ENCODE measurements at places on chromosomes 11 and 22.

- no peak for DNase-seq
- peak overlapping the region; percentile 68 for H3K4me3 ChIP-seq
- H3K27me3 ChIP-seq, result no peaks in the 10 kb centered on the region
- peak overlapping the region; percentile 79 for H3K27ac ChIP-seq
These were observed 15.0 kb upstream of the SLC39A13 start for GRCh38 chr11:47393163-47394049.

DNA sequence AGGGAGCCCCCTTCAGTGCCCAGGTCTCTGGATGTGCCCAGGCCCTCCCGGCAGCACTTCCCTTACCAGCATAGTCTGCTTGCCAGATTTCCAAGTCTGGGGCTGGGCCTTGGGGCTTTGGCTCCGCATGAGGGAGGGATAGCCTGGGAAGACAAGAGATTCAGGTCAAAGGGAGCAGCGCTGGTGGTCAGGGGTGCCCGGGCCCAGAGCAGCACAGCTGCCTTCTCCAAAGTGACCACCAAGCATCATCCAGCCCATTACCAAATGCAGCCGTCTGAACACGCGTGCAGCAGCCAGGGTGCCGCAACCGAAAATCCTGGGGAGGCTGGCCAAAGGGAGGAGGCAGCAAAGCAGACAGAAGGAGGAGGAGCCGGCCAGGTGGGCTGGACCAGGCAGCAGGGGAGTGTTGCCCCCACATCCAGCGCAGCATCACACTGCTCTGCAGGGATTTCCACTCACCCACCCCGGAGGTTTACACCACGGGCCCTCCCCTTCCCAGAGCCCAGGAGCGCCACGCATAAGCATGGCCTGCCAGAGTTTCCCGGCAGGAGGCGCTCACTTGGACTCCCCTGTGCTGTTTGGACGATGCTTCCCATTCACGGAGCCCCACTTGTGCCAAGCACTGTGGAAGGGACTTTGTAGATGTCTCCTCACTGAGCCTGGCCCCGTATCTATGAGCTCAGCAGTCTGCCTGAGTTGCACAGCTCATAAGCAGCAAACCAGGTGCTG is 22.5 kb downstream of the TRIM29 start:
- H3K4me3 ChIP-seq, result no peak overlapping the region
- no peaks in the 10 kb centered on the region for H3K4me1 ChIP-seq

GRCh38 chr22:30008401-30008800 is 71.9 kb upstream of the HORMAD2 start:
- H3K4me1 ChIP-seq, result no peaks in the 10 kb centered on the region
- no peaks in the 10 kb centered on the region for H3K27me3 ChIP-seq
- no peak for DNase-seq
- H3K4me3 ChIP-seq, result no peak overlapping the region
- H3K36me3 ChIP-seq, result peaks cover 52% of the 10 kb centered on the region
- H3K27ac ChIP-seq, result no peak overlapping the region

GRCh38 chr11:86513746-86514373 is 139.2 kb downstream of the CCDC81 start:
- H3K4me1 ChIP-seq, result peaks cover 3% of the 10 kb centered on the region
- H3K36me3 ChIP-seq, result no peaks in the 10 kb centered on the region
- H3K27ac ChIP-seq, result no peak overlapping the region
- no peak overlapping the region for H3K4me3 ChIP-seq
- DNase-seq, result no peak

GRCh38 chr11:1760351-1761109 is 3.2 kb downstream of the CTSD start:
- H3K4me3 ChIP-seq, result no peak overlapping the region
- H3K27me3 ChIP-seq, result no peaks in the 10 kb centered on the region
- DNase-seq, result no peak
- H3K4me1 ChIP-seq, result peaks cover 84% of the 10 kb centered on the region

DNA sequence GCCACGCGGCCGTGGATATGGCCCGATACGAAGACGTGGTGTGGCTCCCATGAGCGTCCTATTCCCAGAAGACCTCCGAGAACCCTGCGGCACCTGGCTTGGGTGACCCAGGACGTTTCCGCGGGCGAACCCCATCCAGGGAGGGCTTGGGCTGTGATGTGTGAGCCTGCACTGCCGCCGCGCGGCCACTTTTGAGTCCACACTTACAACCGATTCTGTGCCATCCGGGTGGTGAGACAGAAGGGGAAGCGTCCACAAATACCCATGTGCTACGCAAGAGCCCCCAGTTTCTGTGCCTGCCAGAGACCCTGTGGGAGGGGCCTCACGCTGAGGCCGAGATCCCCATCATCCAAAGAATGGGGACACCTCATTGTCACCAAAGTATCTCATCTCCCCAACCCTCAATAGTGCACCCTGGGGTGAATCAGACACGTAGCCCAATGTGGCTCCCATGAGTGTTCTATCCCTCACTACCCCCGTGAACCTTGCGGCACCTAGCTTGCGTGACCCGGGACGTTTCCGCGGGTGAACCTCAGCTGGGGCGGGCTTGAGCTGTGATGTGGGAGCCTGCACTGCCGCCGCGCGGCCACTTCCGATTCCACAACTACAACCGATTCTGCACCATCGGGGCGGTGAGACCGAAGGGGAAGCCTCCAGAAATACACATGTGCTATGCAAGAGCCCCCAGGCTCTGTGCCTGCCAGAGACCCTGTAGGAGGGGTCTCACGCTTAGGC is 4.6 kb upstream of the H19 start:
- no peak overlapping the region for H3K4me3 ChIP-seq
- H3K4me1 ChIP-seq, result no peaks in the 10 kb centered on the region
- H3K36me3 ChIP-seq, result no peaks in the 10 kb centered on the region
- DNase-seq, result no peak
- no peak overlapping the region for H3K27ac ChIP-seq

- DNase-seq, result no peak
- no peak overlapping the region for H3K4me3 ChIP-seq
- H3K27me3 ChIP-seq, result no peaks in the 10 kb centered on the region
- no peak overlapping the region for H3K27ac ChIP-seq
- H3K4me1 ChIP-seq, result no peaks in the 10 kb centered on the region
- H3K36me3 ChIP-seq, result no peaks in the 10 kb centered on the region
These were observed 40.6 kb upstream of the MN1 start for GRCh38 chr22:27842201-27842600.

- H3K4me1 ChIP-seq, result no peaks in the 10 kb centered on the region
- DNase-seq, result no peak
- H3K36me3 ChIP-seq, result no peaks in the 10 kb centered on the region
These were observed 146.4 kb downstream of the FBXO7 start for GRCh38 chr22:32620992-32621391.

DNA sequence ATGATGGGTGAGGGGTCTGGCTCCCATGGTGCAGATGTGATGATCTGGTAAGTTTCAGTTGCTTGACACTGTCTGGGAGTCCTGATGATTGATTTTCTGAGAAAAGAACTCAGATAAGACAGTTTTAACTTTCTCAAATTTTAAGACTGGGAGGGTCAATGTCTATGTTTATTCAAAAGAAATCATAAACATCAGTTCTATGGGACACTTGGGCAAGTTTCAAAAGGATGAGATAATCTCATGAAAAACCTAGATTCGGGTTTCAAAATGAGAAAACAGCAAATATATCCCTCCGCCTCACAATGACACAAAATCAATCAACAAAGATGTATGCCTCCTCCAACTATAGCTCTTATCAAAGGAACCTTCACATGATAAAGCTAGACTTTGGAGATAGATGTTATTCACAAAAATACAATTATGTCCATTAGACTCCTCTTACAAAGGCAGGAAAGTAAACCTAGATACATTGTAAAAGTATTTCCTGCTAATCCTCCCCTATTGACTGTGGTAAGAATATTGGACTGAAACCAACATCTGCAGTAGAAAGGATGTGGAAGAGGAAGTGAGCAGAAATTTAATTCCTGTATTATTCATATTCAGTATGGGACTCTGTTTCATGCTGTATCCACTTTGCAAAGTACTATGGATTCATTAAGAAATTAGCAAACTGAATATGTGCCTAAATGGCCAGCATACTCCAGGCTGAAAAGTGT is 21.6 kb downstream of the SVIP start:
- H3K36me3 ChIP-seq, result no peaks in the 10 kb centered on the region
- no peak overlapping the region for H3K27ac ChIP-seq
- no peaks in the 10 kb centered on the region for H3K4me1 ChIP-seq
- no peak overlapping the region for H3K4me3 ChIP-seq
- no peak for DNase-seq

DNA sequence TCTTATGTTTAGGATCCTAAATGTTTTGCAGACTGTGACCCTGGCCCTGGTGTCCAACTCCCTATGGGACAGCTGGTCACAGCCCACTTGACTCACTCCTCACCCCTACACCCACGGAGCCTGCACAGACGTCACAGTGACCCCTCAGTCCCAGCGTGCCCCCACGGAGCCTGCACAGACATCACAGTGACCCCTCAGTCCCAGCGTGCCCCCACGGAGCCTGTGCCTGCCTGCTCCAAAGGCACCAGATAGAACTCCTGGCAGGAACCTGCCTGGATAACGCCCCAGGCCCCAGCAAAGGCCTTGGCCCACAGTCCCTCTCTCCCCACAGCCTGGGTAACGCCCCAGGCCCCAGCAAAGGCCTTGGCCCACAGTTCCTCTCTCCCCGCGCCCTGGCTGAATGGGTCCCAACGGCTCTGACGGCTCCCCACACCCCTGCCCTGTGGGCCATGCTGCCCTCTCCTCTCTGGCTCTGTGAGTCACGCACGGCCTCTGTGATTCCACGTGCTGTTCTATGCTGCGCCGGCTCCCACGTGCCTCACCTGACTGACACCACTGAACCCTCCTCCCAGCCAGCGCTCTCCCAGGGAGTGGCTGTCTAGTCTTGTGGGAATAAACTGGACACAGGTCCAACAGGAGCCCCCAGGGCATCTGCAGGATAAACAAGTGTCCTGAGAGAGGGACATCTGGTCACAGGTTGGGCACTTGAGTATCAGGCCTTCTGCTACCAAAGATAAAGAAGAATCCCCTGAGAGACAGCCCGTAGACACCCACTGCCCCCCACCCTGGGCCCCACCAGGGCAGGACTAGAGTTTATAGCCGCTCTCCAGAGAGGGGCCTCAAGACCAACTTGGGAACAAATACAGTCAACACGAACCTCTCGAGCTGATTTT is 250.3 kb downstream of the BRD1 start:
- H3K27ac ChIP-seq, result no peak overlapping the region
- no peaks in the 10 kb centered on the region for H3K4me1 ChIP-seq
- H3K36me3 ChIP-seq, result no peaks in the 10 kb centered on the region
- no peaks in the 10 kb centered on the region for H3K27me3 ChIP-seq
- DNase-seq, result no peak

GRCh38 chr22:33519071-33519973 is 401.0 kb downstream of the LARGE1 start:
- no peaks in the 10 kb centered on the region for H3K27me3 ChIP-seq
- no peaks in the 10 kb centered on the region for H3K4me1 ChIP-seq
- DNase-seq, result no peak
- no peak overlapping the region for H3K4me3 ChIP-seq
- H3K27ac ChIP-seq, result no peak overlapping the region

DNA sequence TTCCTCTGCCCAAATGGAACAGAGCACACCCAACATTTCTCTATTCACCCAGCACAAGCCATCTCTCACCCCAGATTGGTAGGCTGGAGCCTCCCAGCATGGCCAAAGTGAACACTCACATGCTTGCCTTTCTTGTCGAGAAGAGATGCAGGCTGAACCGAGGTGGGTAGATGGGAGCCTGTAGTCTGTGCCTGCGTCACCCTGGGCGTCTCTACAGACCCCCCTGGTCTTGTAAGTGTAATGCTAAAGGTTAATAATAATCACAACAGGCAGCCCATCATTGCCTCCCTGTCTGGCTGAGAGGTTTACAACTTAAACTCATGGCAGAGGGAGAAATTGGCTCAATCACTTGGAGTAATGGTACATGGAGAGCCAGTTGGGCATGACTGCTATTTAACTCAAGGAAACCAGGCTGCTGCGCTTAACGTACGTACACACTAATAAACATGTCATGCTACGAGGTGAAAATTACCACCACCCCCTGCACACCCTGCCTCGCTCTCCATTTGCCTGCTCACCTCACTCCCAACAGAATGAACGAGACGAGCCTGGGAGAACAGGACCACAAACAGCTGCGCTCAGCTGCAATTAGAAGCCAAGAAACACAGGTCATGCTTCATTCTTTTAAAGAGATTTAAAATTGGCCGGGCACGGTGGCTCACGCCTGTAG is 9.1 kb upstream of the ZBTB16 start:
- no peaks in the 10 kb centered on the region for H3K4me1 ChIP-seq
- no peaks in the 10 kb centered on the region for H3K27me3 ChIP-seq
- H3K27ac ChIP-seq, result no peak overlapping the region

DNA sequence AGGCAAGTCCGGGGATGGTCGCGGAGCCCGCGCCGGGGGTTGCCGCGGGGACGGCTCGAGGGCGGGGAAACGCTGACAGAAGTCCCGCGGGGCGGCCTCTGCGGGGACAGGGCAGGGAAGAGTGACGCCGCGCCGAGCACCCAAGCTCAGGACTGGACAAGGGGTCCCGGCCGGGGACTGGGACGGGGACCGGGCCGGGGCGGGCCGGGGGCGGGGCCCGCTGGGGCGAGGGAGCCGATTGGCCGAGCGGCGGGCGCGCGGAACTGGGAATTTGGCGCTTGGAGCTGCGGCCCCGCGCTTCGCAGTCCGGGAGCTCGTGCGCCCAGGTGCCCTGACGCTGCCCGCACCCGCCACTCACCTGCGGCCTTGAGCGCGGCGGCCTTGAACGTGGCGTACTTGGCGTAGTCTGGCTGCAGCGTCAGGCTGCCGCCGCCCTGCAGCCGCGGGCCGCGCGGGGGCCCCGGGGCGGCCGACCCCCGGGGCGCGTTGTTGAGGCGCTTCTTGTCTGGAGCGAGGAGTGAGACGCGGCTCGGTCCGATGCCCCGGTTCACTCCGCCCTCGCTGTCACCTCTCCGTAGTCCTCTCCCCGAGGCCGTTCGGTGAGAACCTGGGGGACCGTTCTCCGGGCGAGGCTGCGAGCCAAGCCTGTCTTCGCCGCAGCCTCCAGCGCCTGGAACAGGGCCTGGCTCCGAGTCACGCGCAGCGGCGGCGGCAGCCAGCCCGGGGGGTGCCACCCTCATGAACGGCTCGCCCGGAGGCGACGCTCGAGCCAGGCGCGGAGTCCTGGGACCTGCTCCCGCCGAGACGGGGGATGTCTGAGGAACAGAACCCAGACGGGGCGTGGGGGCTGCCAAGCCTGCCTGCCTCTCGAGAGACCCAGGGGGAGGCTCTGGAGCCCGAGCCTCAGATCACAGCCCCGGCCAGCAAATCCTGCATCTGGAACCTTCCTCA is 4.5 kb downstream of the SHISA8 start:
- no peak overlapping the region for H3K4me3 ChIP-seq
- peaks cover 36% of the 10 kb centered on the region for H3K27me3 ChIP-seq
- no peak overlapping the region for H3K27ac ChIP-seq
- H3K4me1 ChIP-seq, result peaks cover 30% of the 10 kb centered on the region
- no peaks in the 10 kb centered on the region for H3K36me3 ChIP-seq
